ENCODE measurements at places on chromosomes 16 and 17.
A peak's percentile ranks its signal among the peaks of the same experiment; 100 is the strongest.

GRCh38 chr16:72743011-72743761, 304.7 kb downstream of the ZFHX3 start:
- DNase-seq: peak; percentile 67

- DNase-seq: no peak
These were observed 346.2 kb upstream of the TBX2 start for GRCh38 chr17:61053469-61053868.

DNA sequence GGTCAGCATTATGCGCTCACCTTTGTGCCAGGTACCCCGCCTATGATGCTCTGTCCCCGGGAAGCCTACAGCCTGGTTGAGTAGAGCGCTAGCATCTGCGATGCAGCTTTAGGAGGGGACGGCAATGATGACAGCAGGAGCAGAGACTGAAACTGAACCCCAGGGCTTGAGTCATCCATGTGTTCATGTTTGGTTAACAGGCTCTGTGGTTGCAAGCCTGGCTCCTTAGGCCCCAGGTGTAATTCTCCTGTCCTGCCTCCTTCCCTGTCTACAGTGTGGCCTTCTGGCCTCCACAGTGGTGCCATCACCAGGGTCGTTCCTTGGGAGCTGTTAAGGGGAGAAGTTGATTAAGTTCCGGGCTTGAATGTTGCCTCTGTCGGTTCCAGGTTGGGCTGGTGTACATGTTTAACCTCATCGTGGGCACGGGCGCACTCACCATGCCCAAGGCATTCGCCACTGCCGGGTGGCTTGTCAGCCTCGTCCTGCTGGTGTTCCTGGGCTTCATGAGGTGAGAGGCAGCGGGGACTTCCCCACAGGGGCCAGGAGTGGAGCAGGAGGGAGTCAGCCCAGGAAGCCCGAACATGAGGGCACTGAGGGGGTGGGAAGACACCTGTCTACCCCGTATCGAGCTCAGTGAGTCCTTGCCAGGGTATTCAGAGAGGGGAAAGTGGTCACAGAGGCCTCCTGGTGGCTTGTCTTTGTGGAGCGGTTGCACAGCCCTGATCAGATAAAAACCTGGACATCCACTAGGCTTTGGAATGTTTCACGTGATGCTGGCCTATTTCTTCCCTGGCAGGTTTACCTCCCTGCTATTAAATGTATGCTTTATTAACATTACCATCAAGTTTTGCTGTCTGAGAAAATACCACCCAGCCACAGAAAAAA, 9.2 kb upstream of the NAT9 start:
- no peak for DNase-seq

GRCh38 chr17:74862108-74862901, 2.6 kb upstream of the GRIN2C start:
- DNase-seq: no peak

DNA sequence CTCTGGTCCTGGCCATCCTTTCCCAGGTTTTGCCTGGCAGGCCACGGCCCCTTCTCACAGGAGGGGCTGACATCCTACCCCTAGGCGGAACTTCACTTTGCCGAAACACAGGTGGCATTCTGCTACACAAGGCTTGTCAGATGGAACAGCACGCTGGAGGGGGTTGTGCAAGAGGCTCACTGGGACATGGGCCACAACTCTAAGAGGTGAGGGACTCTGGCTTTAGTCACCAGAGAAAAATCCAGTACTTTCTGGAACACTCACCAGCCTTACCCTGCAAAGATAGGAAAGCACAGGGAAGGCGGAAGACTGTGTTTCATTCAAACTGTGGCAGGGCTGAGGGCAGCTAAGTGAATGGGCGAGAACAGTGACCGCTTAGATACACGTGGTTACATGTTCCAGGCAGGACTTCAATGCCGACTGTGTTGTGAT, 18.3 kb downstream of the CDC42EP4 start:
- DNase-seq: peak; percentile 86

DNA sequence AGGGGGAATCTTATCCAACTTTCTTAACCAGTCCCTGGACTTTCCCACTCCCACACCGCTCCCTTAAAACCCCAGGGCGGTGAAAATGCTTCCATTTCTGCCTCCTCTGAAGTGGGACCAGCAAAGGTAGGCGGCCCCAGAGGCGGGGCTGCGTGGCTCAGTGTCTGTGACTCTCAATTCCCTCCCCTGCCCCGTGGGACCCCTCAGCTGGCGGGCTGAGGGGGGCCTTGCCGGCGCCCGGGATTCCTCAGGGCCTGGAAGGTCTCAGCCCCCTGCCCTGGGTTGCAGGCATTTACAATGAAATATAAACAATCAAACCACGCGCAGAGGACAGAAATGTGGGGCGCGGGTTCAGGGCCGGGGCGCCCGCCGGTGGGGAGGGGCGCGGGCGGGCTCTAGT, 3.6 kb downstream of the SOST start:
- DNase-seq: no peak

DNA sequence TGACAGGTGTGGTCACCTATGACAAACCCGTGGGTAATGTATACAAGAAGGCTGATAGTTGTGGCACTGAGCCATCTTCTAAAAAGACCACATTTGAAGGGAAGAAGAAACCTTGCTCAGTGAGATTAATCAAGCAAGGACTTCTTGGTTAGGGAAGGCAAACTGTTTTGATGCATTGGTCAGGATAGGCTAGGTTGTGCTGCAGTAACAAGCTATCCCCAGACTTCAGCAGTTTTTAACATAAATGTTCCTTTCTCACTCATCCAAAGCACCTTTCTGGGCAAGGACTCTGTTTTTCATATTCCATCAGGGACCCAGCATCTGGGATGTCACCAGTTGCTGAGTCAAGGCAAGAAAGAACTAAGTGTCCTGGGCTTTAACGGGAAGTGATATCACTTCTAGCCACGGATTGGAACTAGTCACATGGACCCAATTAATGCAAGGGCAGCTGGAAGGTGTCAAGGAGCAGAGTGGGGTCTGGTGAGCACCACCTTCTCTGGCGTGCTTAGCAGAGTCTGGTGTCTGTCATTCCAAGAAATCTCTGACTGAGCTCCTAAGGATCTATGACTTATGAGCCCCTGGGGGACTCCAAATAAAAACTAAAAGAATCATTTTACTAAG, 52.0 kb upstream of the CCL2 start:
- DNase-seq: no peak

DNA sequence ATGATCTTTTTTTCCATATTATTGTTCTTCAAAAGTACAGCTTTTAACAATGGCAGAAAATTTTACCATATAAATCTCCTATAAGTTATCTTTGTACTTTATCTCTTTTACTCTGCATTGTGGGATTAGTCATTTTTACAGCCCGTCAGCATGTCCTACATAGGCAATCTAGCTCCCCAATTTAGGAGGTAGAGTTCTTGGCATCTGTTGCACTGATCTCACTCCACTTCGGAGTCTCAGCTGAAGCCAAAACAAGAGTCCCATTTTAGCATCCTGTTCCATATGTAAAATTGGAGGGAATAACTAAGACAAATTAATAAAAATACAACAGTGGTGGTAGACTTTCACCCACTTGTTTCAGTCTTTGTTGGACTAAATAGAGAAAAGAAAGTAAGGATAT, 31.1 kb upstream of the PRSS54 start:
- DNase-seq: no peak

DNA sequence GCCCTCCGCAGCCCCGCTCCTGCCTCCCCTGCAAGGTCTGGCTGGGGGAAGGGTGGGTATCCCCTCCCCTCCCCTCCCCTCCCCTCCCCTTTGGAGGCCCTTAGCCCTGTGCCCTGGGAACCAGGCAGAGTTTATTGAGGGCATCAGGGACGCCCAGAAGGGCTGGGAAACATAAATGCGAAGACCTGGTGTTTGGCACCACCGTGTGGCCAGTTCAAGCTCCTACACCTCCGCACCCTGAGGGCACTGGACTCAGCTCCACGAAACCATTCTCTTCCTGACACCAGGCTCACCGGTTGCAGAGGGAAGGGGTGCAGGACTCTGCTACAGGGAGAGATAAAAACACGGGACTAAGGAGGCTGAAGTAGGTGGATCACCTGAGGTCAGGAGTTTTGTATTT, 1.0 kb upstream of the AIPL1 start:
- DNase-seq: peak; percentile 41

DNA sequence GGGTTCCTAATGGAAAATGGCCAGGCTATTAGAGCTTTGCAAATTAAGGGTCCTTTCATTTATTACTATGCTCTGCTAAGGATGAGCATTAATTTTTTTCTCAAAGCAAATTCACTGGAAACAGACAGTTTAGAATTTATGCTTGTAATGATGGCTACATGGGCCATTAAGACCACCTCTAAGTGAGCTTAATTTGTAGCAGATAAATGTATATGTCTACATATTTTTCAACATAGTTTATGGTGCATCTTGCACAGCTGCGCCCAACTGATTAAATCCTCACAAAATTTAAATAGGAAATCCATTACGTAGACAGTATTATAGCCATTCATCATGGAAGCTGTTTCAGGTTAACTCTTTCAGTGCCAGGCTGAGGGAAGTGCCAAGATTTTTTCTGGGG, 220.9 kb downstream of the CBLN1 start:
- no peak for DNase-seq

DNA sequence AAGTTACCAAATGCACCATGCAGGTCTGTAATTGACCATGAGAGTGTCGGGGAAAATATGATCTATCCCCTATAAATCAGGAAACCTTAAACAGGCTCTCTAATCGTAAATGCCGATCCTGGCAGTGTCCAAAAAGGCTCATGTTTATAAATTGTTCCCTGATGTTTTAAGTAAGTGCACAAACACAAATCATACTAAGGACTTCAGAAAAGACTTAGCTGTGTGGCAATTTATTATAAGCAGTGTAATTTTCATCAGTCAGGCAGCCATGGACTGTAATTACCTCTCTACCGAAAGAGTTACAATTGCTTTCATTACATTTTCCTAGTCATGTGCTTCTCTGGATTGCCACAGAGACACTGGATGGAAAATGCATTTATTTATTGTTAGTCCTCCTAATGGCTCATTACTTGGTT, 73.4 kb upstream of the COX10 start:
- no peak for DNase-seq

DNA sequence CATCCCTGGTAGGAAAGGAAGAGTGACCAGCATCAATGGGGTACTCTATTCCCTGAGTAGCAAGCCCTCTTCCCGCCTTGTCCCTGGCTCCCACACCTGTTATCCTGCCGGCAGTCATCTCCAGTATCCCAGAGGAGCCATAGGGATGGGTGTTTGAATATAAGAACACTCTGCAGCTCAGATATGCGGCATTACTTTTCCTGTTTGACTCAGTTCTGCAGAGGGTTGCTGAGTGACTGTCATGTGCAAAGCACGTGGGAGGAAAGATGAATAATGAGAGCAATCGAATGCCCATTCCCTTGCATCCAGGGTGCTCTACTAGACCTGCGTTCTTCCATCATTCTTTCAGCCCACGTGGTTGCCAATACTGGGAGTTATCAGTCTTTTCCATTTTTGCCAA, 115.1 kb downstream of the PRKCB start:
- no peak for DNase-seq

- no peak for DNase-seq
These were observed 35.3 kb downstream of the TMEM132E start for GRCh38 chr17:34614698-34615097.

GRCh38 chr17:4978726-4979125, 8.7 kb downstream of the CAMTA2 start:
- no peak for DNase-seq

DNA sequence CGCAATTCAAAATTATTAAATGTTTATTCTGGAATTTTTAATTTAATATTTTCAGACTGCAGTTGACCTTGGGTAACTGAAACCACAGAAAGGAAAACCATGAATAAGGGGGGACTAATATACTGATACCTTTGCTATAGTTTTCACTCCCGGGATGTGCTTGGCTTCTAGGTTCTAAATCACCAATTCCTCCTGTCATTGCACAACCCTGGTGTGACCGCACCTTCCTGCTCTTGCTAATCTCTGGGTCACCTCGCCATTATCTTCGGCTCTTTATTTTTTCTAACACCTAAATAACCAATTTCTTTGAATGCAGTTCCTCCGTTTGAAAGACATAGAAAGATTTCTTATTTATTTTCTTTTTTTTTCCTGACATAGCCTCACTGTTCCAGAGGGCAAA, 634.5 kb upstream of the GOT2 start:
- no peak for DNase-seq

DNA sequence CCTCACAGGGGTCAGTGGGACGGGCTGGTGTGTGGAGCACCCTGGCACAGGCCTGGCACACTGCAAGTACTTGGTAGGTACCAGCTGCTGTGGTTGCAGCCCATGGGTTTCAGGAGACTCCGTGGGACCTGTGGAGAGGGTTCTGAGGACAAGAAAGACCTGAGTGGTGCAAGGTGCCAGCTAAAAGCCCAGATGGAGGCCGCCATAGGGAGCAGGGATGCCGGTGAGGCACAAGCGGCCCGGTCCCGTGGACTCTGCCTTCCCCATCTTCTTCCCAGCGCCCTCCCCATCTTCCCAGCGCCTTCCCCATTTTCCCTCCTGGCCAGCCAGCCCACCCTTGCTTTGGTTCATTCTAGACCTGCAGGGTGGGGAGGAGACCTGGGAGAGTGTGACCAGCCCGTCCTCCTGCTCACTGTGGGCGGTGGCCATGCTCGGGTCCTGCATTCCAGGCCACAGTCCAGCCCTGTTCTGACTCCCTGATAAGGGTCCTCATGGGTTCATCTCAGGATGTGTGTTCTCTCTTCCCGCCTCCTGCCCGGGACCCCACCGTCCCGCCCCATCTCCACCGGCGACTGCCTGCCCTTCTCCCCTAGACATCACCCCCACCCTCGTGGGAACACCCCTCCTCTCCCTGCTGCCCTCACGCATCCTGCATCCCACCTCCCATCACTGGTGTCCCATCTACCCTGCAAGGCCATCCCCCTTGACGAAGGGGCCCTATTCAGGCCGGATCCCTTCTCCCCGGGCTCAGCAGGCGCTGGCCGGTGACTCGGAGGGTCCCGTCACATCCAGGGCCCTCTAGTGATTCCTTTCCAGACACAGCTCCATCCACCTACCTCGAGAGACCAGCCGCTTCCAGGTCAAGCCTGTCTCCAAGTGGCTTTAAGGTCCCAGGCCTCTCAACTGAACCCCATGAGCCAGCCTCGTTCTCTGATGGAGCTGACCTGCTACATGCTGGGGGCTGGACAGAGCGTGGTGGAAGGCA, 3.4 kb downstream of the ZNF469 start:
- no peak for DNase-seq

DNA sequence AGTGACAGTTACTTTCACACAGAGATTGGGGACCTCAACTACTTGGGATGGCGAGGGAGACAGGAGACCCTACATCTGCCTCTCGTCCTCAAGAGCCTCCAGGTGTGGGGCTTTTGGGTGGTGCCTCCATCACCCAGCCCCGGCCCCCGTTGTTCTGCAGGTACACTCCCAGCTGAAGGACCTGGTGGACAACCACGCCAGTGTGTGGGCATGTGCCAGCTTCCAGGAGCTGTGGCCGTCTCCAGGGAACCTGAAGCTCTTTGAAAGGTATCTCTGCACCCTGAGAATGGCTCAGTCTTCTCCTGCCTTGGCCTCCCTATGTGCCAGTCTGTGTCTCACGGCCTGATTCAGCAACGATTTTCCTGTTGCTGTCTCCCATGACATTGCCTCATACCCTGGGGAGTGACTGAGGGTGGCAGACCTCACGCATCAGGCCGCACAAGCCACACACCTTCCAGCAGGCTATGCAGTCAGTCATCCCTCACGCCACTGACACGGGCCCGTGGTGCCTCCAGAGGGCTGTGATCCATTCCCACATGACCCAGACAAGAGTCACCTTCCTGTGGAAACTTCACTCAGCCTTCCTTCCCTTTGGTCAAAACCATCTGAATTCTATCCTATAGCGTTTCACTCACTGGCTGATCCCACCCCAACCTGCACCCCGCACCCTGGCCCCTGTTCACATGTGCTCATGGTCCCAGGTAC, 3.7 kb downstream of the CCNF start:
- DNase-seq: no peak

GRCh38 chr16:47568351-47568750, 107.2 kb downstream of the PHKB start:
- no peak for DNase-seq
